ENCODE measurements at places on chromosomes 5 and 9.

GRCh38 chr5:52148679-52149078 is 639.0 kb upstream of the ITGA1 start:
- DNase-seq, result no peak

DNA sequence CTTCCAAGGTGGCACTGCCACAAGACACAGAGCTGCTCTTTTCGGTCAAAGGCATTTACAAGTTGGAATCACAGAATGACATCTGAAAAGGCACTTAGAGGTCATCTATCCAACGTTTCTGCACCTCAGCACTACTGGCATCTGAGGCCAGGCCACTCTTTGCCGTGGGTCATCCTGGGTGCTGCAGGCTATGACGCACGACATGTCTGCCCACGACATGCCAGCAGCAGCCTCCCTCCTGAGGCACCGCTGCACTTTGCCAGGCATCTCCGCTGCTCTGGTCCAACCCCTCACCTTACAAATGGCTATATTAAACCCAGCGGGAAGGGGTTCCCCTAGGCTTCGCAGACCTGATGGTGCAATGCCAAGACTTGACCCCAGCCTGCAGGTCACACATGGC is 8.1 kb downstream of the SURF4 start:
- no peak for DNase-seq

DNA sequence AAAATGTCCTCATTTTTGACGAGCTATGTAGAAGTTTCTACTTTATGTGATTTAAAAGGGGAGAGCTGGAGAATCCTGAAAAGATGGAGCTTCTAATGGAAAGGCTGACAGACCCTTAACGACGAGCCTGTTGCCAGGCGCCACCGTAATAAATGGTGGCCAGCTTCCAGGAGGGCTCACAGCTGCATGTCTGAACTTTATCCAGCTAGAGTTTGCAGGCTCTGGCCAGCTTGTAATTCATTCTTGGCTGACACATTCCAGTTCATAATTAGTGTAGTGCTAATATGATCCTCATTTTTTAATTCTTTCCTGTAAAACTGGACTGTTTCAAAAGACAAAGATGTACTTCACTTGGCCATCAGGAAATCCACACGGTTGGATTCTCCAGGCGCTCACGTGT is 246.7 kb downstream of the GAS1 start:
- DNase-seq, result no peak

DNA sequence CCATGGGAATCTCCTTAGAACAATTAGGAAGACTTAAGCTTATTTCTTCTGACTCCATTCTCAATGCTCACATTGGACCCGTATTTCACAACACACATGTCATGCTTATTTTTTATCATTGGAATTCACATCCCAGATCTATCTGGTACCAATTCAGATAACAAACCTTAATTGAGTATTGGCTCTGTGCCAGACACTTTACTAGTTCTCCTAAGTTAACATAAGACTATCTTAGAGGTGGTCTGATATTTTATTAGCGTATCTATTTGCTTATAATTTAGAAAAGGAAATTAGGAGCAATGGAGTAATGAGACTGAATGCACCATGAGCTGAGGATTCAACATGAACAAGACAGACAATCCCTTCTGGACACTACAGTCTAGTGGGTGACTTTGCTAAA is 45.1 kb downstream of the FBXL7 start:
- no peak for DNase-seq

- DNase-seq, result no peak
These were observed 6.9 kb upstream of the BARX1 start for GRCh38 chr9:93962017-93962416.

DNA sequence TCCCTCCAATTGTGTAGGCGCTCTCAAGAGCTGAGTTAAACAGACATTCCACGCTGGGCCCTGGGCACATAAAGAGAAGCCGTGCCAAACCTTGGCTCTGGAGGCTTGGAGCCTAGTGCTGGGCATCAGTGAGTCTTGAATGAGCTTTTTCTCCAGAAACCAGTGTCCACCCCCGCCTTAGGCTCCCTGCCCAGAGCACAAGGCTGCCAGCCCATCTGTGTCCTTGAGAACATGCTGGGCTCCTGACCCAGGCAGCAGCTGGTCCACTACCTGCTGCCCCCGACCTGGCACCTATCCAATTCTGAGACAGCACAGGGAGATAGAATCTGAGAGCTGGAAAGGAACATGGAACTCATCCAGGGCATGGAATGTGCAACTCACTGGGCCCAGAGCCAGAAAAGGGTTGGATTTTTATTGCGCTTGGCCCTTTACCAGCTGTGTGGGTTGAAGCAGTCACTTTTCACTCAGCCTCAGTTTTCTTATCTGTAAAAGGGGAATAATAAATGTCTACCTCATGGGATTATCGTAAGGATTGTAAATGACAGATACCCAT is 92.4 kb upstream of the CPLX2 start:
- no peak for DNase-seq

DNA sequence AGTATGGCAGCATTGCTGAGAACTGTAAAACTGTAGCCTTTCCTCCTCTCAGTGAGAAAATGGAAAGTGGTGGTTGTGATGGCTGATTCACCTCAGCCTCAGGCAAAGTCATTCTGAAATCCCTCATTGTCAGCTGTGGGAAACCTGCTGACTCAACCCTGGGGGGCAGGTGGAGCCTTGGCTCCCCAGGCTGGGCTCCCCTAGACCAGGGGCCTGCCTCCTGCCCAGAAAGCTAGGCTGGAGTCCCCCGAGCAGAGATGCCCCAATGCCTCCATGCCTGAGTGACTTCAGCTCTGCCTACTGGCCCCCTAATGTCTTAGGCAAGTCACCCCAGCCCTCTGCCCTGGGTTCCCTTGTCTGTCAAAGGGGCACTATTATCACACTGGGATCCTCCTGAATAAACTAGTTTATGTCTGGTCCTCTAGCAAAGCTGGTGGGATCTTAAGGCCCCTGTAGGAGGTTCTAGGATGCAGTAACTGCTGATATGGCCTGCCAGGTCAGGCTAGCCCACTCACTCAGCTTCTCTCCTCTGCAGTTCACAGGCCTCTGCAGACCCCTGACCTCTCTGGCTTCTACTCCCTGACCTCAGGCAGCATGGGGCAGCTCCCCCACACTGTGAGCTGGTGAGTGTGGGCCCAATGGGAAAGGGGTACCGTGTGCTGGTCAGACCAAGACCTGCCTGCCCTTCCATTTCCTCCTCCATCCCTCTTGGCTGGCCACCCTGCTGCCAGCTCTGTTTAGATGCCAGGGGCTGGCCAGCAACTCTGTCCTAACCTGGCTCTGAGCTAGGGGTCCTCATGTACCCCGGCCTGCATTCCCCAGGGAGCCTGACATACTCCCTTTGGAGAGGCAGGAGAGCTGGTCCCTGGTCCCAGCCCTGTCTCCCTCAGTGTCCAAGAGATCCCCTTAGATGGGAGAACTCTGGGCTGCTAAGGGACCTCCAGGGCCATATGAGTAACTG is 24.2 kb downstream of the TCF7 start:
- peak; percentile 72 for DNase-seq

GRCh38 chr5:51872144-51872543 is 488.9 kb downstream of the ISL1 start:
- DNase-seq, result no peak
